ENCODE measurements at places on chromosomes 6 and 20.

GRCh38 chr6:133891927-133892812 is 3.3 kb downstream of the TCF21 start:
- peak; percentile 16 for DNase-seq

DNA sequence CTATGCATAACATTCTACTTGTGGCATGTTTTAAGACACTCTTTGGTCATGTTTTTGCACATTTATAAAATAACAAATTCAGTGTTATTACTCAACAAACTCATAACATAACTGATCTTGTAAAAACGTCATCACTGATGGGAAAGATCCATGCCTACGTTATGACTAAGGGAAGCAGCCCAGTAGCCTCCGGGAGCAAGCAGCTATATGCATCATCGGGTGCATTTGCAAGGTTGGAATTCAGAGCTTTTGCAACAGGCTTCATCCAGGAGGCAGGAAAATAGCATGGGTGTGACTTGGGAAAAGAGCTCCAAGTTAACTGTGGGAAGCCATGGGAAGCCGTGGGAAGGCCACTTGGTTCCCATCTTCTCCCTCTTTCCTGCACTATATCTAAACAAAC is 271.6 kb upstream of the SGK1 start:
- DNase-seq, result peak; percentile 99

DNA sequence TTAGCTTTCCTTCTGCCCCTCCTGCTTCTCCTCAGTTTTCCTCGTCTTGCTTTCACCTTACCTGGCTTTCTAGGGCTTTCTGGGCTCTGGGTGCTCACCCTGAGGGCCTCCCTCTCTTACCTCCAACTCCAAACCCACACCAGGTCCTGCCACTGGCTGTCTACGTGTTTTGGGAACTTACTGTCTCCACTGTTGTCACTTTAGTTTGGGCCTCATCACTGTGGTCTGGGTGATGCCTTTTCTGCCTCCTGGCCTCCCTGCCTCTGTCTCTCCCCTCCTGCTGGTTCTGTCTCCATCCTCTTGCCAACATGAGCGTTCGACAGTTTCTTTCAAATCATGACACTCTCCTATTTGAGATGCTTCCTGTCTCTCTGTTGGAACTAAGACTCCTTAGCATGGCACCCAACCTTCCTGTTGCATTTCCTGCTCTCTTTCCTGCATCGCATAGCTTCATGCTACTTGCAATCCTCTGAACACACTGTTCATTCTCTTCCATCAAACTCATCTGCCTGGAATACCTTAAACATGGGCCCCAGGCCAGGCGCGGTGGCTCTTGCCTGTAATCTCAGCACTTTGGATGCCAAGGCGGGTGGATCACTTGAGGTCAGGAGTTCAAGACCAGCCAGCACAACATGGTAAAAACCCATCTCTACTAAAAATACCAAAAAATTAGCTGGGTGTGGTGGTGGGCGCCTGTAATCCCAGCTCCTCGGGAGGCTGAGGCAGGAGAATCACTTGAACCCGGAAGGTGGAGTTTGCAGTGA is 5.5 kb downstream of the CD40 start:
- DNase-seq, result no peak

- no peak for DNase-seq
Measured at GRCh38 chr20:38241201-38241600, 19.3 kb downstream of the KIAA1755 start.

DNA sequence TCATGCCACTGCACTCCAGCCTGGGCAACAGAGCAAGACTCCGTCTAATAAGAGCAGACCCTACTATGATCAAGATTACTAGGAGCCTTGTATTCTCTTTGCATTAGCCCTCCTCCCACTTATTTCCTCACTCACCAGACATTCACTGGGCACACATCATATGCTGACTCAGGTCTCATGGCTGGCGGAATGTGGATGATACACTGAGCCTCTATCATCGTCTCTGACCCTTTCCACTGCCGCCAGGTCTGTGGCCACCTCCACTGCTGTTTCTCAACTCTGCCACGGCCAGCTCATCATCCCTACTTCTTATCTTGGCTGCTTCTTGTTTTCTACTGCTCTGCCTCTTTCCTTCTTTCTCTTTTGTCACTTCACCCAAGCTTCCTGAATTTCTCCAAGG is 161.0 kb downstream of the BACH2 start:
- DNase-seq, result peak; percentile 38

GRCh38 chr20:58377766-58378401 is 11.1 kb upstream of the VAPB start:
- no peak for DNase-seq

- peak; percentile 39 for DNase-seq
Measured at GRCh38 chr6:7086488-7086887, 21.3 kb upstream of the RREB1 start.

- DNase-seq, result no peak
Measured at GRCh38 chr20:62043131-62043914, 22.4 kb downstream of the TAF4 start.

GRCh38 chr6:24720604-24721460 is 1.9 kb upstream of the C6orf62 start:
- DNase-seq, result peak; percentile 100

GRCh38 chr6:147950623-147950987 is 392.0 kb upstream of the SASH1 start:
- no peak for DNase-seq

DNA sequence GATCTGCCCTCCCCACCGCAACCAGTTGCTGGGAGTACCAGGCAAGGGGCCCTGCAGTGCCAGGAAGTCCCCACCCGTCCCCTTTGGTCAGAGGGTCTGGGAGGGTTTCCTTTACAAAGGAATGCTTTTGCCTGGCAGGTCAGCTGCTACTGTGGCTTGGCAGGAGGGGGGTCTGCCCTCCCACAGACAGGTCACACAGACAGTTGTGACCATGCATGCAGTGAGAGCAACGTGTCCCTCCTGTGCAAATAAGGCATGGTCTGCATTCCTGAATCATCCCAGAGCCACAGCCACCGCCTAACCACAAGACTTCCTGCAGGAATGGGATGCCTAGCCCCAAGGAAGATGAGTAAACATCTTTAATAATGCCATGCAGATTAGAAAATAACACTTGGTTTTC is 439 bp upstream of the F13A1 start:
- no peak for DNase-seq

GRCh38 chr6:69096681-69097080 is 461.6 kb downstream of the ADGRB3 start:
- no peak for DNase-seq

GRCh38 chr6:166024252-166024651 is 143.4 kb downstream of the TBXT start:
- DNase-seq, result no peak

DNA sequence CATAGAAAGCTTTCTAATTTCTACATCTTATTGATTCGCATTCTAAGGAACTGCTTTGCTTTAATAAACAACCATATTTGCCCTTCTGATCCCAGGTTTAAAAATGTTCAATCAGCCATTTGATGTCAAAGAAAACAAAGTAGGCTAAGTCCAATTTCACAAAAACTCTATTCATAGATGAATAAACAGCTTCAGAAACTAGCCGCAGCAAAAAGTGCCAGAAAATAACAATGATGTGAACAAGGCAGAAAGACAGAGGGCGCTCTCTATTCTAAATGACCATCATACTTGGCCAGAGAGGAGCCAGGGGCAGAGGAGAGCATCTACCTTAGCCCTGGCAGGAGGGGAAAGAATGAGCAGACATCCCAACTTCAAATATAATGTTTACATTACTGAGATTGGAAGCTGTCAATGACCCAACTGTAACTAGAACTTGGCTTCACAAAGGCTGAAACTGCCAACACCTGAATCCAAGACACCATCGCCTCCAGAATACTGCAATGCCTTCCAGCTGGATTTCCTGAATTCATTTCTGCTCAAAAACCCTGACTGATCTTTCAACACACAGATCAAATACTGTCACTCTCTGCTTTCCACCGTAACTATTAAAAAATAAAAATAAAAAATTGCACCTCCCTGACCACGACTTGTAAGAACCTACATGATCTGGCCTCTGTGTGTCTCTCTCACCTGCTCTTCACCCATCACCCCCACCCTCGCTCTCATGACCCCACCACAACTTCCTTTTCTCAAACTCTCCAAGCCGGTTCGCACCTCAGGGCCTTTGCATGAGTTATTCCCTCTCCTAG is 9.5 kb downstream of the CNKSR3 start:
- no peak for DNase-seq

Data from fibroblast of the aortic adventitia (primary cell).